RWPE2 (cell line): ENCODE measurements at places on chromosomes 2 and 18.
A peak's percentile ranks its signal among the peaks of the same experiment; 100 is the strongest.

DNA sequence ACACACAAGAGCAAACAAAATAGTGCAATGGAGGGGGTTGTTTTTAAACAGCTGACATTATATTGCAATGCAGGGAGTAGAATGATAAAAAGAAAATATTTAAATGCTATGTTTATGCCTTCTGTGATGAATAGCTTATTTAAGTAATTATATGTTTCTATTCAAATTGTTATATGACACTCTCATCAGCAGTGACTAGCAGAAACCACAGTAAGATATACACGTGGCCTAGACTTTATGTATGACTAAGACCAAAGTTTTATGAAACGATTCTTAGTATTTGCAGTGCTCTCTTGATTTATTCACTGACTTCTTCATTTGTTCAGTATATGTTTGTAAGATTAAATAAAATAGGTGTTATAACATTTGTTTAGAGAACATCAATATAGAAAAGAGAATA is 26.1 kb upstream of the C1D start:
- no peak for DNase-seq

- DNase-seq, result no peak
Observed at GRCh38 chr2:172256886-172257285, 154.2 kb upstream of the DLX2 start.

GRCh38 chr18:67276638-67277037 is 239.9 kb downstream of the DSEL start:
- DNase-seq, result no peak

DNA sequence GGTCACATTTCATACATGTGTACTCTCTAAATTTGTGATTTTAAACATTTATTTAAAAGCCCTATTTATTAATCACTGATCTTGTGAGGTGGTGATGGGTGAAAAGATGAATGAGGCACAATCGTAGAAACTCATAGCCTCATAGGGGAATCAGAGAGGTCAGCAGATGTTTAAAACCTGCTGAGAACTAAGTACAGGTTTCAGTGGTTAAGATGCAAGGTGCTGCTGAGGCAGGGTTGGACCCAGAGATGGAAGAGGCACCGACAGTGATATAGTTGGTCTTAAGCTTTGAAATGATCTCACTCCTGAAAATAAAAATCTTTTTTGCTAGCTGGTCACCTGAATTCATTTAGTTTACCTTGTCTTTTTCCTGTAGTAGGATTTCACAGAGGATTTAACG is 49.6 kb downstream of the LINC00305 start:
- DNase-seq, result no peak

DNA sequence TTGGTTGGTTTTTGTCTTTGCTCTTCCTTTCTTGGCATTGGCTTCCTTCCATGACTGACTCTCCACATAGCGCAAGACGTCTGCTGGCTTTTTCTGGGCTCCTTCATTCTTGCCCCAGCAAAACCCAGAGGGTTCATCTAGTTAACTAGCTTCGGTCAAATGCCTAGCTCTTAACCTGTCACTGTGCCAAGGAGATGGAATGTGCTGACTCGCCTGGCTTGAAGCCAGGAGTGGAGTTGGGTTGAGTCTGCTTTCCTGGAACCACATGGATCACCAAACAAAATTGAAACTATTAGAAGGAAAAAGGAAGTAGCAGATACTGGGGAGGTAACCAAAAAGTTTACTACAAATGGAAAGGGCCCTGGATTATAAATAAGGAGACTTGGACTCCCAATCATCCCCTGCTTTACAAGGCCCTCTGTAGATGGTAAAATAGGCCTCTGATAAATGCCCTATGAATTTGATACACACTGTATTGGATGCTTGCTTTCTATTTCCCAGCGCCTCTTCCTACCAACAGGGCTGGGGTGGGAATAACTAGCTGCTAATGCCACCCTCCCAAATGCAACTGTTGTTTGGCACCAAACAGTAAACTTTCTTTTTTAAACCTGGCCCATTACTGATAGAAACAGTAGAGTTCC is 11.3 kb downstream of the MALT1 start:
- no peak for DNase-seq

DNA sequence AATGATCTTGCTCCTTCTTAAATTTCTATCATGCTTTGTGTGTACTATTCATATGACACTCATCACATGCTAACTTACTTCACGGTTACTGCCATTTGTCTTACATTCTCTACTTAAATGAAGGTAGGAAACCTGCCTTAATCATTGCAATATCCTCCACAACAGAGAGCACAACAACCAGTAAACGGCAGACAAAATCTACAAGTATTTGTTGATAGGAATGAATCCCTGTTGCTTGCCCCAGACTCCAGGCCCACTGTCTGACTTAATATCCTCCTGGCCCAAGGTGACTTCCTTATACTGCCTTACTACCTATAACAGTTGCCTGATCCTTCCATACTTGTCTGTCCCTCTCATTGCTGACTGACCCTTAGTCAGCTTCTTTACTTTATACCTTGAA is 3.5 kb downstream of the PPP3R1 start:
- DNase-seq, result no peak

GRCh38 chr2:10638093-10638492 is 51.7 kb downstream of the NOL10 start:
- no peak for DNase-seq

DNA sequence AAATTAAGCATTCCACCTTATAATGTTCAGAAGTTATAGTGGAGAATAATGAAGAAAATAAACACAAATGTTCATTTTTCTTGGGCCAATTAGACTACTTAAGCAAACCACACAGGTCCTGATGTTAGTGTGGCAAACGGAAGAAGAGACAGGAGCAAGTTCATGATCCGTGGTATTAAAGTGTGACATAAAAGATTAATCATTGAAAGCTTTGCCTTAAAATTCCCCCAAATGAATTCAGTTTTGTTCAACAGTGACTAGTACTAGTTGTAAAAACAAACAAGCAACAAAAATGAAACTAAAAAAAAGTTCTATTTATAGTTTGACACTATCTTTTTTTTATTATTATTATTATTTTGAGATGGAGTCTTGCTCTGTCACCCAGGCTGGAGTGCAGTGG is 73.7 kb downstream of the RFTN2 start:
- DNase-seq, result no peak

- DNase-seq, result no peak
Observed at GRCh38 chr2:113060796-113061195, 1.8 kb downstream of the IL36RN start.

- no peak for DNase-seq
Observed at GRCh38 chr2:167843657-167844056, 403.7 kb downstream of the STK39 start.

- DNase-seq, result no peak
Observed at GRCh38 chr2:97953853-97954252, 41.9 kb downstream of the TMEM131 start.

DNA sequence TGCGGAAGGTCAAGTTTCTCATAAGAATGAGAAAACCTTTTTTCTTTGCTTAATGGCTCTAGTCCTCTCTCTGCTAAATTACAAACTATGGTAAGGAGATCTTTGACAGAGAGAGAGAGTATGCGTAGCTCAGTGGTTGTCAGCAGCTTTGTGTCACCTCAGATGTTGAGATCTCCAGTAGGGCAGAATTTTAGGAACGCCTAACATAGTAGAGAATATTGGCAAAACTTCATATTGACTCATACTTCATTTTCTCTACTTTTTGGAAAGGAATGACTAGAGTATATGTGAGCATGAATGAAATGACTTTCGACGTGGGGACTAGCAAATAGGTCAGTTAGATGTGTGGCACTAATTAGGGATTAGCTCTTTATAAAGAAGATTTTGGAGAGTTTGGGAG is 64.0 kb downstream of the WDR7 start:
- DNase-seq, result no peak

- no peak for DNase-seq
Observed at GRCh38 chr2:26945991-26946750, 24.3 kb upstream of the MAPRE3 start.

GRCh38 chr2:239436669-239437335 is 36.0 kb upstream of the HDAC4 start:
- no peak for DNase-seq

GRCh38 chr18:65762556-65762955 is 11.7 kb downstream of the CDH7 start:
- DNase-seq, result no peak

GRCh38 chr18:46859855-46860254 is 57.5 kb downstream of the PIAS2 start:
- DNase-seq, result no peak

GRCh38 chr2:16002575-16002974 is 62.2 kb downstream of the MYCN start:
- no peak for DNase-seq

GRCh38 chr2:136209561-136210454 is 91.9 kb upstream of the CXCR4 start:
- no peak for DNase-seq

GRCh38 chr2:223870840-223871611 is 33.6 kb upstream of the AP1S3 start:
- no peak for DNase-seq

DNA sequence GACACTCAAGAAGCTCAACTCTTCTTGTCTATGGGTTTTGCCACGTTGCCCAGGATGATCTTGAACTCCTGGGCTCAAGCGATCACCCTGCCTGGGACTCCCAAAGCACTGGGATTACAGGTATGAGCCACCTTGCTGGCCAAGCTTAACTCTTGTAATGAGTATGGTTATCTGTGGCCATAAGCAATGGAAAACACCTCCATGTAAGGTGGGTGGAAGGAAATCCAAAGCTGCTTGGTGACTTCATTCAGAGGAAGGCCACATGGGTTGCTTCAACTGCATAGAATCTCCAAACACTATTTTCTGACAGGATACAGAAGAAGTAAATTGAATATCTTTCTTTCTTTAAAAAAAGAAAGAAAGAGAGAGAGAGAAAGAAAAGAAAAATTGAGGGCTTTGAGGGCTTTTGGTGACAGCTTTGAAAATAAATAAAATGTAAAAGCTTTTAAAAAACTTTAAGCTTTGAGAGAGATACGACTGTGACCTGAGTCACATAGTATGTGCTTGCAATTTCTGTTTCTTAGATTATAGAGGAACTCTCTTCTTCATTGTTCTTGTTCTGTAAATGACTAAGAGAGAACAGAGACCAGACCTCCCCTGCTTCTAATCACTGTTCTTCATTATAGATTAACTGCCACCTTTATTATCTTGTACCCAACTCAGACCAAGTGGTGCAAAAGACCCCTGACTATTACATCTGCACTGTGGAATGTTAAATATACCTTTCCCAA is 123.1 kb upstream of the NDUFV2 start:
- no peak for DNase-seq

GRCh38 chr2:95386031-95386430 is 16.5 kb upstream of the FAHD2A start:
- peak; percentile 18 for DNase-seq

- DNase-seq, result no peak
Observed at GRCh38 chr2:19504400-19505198, 146.2 kb upstream of the OSR1 start.

- DNase-seq, result no peak
Observed at GRCh38 chr2:176139661-176140512, 10.4 kb downstream of the HOXD8 start.

DNA sequence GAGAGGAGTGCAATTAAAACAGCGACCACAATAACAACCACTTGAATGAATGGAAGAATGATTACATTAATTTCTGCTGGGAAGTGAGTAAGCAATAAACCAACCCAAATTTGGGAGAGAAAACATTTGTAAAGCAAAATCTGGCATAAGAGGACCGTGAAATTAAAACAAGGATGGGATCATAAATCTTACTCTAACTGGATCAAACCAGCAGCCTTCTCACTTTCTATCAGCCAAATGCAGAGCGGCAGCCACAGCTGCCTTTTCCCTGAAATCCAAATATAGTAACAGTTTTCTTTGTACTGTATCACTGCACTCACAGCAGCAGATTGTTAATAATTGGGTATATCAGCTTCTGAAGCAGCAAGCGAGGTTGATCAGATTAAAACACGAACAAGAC is 245.2 kb upstream of the REG3G start:
- DNase-seq, result no peak
